Right forelimb (tissue), 1 donor: ENCODE measurements at places on chromosomes 2 and 18.

DNA sequence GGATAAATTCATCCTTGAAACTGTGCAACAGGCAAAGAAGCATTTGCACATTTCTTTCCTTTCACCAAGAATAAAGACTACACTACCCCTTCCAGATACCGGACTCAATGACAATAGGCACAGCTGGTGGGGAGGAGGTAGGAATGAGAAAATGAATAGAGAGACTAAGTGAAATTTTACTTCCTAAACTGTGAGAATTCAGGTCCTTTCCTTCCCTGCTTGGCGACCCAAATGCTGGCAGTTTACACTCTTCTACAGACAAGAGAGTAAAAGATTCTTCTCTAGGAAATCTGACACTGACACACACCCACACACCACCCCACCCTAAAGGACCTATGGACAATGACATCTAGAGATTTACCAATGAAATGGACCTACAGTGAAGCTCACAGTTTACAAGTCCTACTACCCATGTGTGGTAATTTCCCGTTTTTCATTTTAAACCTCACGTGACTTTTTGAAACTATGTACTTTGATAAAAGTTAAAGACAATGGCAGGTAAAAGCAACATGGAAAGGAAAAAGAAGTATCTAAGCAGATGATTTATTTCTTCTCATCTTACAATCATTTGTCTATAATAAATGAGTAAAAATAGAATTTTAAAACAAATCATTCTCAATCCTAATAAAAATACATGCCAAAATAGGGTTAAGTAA lies 27.9 kb downstream of the REV1 start:
- no peak for DNase-seq

DNA sequence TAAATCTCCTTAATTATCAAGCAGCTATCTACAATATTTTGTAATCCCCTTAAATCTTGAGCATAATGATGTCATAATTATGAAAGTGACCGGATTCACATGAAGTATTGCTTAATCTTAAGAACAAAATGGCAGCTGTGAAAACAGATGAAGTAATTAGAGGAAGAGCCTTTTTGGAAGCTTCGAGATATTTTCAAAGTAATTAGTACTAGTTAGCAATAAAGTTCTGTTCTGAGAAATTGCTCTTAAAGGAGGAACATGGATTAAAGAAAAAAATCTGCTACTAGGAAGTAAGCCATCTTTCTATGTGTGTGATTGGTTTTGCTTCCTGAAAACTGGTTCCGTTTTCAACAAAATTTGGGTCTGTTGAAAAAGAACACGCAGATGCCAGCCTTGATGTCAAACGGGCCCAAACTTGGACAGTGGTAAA lies 18.3 kb downstream of the CLUL1 start:
- no peak for DNase-seq

DNA sequence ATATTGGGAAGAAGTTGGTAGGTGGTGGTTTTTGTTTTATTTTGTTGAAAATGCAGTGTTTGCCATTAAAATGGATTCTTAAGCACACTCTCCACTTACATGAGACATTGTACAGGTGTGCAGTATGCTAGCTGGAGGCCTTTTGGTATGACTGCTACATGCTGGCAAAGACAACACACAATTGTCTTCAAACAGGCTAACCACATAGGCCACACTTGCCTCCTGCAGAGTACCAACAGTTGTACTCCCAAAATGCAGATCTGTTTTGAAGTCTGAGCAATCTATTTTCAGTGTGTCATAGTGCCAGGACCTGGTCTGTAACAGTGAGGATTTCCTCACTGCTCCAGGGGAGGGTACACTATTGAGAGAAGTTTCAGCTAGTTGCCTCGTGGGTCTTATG lies 213.6 kb downstream of the ZRANB3 start:
- DNase-seq, result no peak

DNA sequence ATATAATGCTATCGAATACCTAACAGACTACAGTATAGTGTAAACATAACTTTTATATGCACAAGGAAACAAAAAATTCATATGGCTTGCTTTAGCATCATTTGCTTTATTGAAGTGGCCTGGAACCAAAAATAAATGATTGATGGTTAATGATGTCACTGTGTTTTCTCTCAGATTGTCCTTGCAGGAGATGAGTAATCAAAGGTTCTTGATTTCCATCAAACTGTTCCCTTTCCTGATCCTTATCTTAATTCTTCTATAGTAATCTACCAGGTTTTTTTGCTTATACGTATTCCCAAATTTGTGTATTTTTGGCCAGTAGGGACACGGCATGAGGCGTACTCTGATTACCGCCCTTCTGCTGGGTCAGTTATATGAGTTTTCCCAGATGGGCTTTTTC lies 104.9 kb upstream of the CXCR4 start:
- no peak for DNase-seq

- DNase-seq, result no peak
These were observed 26.5 kb upstream of the IGFBP2 start for GRCh38 chr2:216606551-216607276.

GRCh38 chr2:127101756-127102477 lies 5.0 kb downstream of the BIN1 start:
- no peak for DNase-seq

DNA sequence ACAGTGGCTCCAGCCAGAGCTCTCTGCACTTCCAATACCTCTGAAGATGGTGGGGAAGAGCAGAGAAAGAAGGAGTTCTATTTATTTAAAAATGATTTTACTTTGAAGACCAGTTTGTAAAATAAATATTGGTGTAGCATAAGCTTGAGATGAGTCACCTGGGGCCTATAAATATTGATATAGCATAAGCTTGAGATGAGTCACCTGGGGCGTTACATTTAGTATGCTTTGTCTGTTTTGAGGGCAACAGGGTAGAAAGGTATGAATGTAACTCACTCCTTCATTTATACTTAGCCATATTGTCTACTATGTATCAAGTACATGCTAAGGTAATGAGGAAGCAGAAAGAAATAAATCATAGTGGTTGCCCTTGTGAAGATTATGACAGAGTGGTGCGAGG lies 7.7 kb upstream of the SULT1C4 start:
- no peak for DNase-seq

GRCh38 chr2:75553935-75554531 lies 6.7 kb downstream of the EVA1A start:
- DNase-seq, result no peak

GRCh38 chr2:29874745-29875144 lies 46.6 kb downstream of the ALK start:
- DNase-seq, result no peak

- DNase-seq, result no peak
These were observed 244.3 kb upstream of the COPS8 start for GRCh38 chr2:236841389-236841788.

GRCh38 chr2:156339110-156339847 lies 6.8 kb upstream of the NR4A2 start:
- DNase-seq, result no peak

GRCh38 chr2:35790292-35790691 lies 565.3 kb upstream of the CRIM1 start:
- DNase-seq, result no peak
